ENCODE measurements at places on chromosomes 11 and 22.

DNA sequence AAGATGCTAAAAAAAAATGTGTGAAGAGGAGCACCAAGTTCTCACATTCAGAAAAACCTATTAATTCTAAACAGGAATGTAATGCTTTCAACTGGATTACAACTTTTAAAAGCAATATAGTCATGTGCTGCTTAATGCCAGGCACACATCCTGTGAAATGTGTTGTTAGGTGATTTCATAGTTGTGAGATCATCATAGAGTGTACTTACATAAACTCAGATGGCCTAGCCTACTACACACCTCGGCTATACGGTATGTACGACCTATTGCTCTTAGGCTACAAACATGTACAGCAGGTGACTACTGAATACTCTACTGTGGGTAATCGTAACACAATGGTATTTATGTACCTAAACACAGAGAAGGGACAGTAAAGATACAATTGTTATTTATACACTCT, 142.3 kb downstream of the RBFOX2 start:
- DNase-seq: no peak

GRCh38 chr22:46355996-46356471, 20.5 kb downstream of the TRMU start:
- no peak for DNase-seq

DNA sequence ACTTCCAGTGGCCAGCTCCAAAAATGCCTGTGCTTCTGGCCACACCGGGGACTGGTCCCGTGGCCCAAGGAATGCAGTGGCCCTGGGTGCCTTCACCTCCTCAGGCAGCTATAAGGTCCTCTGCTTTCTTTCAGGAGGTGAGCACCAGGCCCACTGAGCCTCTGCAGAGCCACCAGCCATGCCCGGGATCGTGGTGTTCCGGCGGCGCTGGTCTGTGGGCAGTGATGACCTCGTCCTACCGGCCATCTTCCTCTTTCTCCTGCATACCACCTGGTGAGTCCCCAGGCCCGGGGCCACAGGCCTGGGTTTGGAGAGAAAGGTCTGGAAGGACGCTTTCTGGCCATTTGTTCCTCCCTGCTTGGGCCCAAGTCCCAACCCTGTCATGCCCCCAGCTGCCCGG, 32.5 kb upstream of the MYRF start:
- DNase-seq: no peak

- DNase-seq: no peak
These were observed 6.1 kb downstream of the HEPHL1 start for GRCh38 chr11:94027210-94027609.

GRCh38 chr11:47869544-47870393, 21.6 kb upstream of the NUP160 start:
- no peak for DNase-seq

- no peak for DNase-seq
These were observed 742.9 kb downstream of the LRRC4C start for GRCh38 chr11:40716344-40717130.

- no peak for DNase-seq
These were observed 8.3 kb downstream of the SMTN start for GRCh38 chr22:31089160-31090100.

DNA sequence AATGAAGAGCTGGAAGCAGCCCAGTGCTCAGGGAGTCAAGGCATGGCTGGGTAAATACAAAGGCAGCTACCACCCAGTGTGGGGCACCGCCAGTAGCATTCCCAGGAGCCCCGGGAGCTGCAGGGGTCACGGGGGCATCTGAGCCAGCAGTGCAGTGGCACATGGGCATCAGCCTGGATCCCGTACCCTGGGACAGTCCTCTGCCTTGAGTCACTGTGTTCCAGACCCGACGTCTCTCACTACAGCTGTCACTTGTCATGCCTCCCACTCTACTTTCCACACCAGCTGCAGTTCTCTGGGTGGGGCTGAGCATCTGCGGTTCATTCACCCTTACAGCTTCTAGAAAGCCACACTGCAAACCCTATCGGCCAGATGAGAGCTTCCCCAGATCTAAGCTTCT, 29.6 kb downstream of the DHCR7 start:
- no peak for DNase-seq

GRCh38 chr22:48208894-48209293, 1446.4 kb downstream of the TBC1D22A start:
- DNase-seq: no peak

- no peak for DNase-seq
These were observed 185.7 kb downstream of the BLID start for GRCh38 chr11:121930004-121930965.

DNA sequence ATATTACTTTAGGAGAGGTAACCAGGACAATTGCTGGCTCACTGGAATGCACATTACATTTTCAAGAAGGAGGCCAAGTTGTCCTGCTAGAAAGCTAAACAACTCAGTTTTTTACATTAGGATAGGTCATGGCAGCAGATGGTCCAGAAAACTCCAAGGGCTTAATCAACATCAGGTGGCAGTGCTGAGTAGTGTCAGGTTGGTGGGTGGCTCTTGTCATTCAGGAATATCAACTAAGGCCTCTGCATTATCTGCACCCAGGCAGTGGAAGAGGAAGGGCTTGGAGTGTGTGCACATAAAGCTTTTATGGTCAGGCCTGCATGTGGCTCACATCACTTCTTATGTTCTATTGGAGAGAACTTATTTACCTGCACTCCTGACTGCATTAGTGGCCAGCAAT, 32.2 kb upstream of the OR4B1 start:
- DNase-seq: no peak

DNA sequence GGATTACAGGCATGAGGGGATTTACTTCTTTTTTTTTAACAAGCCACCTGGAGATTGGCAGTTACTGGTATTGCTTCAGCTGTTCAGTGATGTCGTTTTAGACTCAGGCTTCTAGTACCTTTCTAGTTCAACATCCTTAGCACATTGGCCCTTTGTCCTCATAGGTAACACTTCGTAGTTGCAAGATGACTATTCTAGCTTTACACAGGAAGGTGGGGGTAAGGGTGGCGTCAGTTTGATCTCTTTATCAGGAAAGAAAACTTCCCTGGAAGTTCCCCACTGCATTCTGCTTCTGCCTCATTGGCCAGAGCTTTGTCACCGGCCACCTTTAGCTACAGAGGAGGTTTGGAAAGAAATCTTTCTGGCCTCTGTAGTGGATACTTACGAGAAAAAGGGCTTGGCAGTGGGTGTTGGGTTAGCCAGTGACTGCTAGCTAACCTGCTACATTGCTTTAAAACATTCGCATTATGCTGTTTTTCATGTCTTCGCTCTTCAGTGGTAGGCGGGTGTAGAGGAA, 40.7 kb downstream of the SFI1 start:
- no peak for DNase-seq

Measured in H4 (cell line).